ENCODE measurements at places on chromosomes 1 and 21.

DNA sequence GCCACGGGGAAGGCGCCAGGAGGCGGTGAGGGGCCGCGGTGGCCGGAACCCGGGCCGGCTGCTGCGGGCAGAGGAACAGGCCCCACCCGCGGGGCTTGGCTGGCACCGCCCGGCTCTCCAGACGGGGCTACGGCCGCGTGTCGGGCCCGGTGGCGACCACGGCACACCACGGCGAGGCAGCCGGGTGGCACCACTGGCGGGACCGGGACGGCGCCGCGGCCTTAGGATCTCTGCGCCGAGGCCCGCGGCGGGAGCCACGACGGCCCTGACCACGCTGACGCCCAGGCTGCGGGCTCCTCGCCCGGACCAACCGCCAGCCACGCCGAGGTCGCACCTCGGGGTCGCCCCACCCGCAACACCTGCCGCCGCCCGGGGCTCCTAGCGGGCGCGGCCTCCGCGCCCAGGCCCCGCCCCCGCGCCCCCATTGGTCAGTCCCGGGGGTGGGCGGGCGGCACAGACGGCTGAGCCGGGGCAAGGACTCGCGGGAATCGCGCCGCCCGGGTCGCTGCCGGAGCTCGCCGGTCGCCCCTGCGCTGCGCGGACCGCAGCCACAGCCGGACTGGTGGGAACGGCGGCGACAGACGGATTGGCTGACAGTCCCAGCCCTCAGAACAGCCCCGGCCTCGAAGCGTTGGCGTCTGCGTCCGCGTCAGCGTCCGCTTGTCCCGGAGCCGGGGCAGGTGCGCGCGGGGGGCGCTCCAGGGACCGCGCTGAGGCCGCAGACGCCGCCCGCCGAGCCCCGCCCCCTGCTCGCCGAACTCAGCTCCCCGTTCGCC, at the start of gene BMP8A:
Gene BMP8A (plus strand): TSS at position 491 of the 776 bp plus-strand sequence. CDS start 356 bp downstream, outside the sequence.
- DNase-seq = peak; percentile 61

DNA sequence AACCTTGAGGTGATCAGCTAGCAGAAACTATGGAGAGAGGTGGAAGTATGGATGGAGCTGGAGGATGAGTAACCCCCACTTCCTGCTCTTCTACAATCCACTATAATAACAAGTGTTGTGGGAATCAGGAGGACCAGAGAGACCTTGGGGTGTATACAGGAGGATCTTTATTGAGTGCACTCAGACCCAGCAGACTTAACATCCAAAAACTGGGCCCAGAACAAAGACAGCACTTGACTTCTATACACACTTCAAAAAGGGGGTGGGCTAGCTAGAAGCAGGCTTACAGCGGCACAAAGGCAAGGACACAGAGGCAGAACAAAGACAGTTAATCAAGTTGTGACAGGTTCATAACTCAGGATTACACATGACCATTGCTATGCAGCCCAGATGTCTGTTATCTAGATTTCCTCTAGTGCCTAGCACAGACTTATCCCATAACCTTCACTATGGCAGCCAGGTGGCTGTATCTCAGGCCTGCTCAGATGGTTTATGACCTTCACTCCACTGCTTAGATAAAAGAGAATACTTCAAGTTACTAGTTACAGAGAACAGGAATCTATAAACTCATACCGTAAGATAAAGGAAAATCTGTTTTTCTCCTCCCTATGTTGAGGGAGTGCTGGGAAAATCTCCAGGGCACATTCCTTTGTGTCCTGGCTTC, 36.1 kb upstream of the PADI2 start:
- no peak for DNase-seq

DNA sequence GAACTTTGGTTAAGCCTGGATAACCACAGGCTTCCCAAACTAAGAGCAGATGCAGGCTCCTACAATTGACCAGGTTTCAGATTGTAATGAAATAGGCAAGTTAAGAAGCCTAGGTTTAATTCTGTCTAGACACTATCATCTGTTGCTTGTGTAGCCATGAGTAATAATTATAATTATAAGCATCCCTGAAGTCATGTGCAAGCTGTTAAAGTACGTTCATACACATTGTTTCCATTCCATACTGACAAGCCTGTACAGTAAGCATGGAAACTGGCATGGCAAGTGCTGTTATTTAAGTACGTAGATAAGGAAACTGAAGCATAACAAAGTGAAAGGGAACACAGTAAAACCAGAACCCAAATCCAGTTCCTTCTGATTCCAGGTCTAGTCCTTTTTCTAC, 557.2 kb upstream of the BEND5 start:
- DNase-seq = no peak

- DNase-seq = no peak
These were observed 175.0 kb downstream of the FOXD2 start for GRCh38 chr1:47612819-47613218.

DNA sequence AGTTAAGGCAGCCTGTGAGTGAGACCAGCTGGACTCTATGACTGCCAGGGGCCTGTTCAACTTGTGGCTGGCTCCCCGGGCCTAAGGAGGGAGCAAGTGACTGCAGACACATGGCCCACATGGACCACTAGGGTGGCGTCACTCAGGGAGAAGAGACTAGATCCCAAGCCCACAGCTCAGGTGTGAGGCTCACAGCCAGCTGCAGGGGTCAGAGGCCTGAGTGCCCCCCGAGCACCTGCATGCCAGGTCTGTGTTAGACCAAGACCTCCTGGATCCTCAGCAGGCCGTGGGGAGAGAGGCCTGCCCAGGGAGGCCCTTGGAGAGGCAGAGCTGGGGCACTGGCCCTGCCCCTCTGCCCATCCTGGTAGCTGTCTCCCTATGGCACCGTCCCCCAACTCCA, 142.4 kb upstream of the RUNX3 start:
- DNase-seq = no peak

DNA sequence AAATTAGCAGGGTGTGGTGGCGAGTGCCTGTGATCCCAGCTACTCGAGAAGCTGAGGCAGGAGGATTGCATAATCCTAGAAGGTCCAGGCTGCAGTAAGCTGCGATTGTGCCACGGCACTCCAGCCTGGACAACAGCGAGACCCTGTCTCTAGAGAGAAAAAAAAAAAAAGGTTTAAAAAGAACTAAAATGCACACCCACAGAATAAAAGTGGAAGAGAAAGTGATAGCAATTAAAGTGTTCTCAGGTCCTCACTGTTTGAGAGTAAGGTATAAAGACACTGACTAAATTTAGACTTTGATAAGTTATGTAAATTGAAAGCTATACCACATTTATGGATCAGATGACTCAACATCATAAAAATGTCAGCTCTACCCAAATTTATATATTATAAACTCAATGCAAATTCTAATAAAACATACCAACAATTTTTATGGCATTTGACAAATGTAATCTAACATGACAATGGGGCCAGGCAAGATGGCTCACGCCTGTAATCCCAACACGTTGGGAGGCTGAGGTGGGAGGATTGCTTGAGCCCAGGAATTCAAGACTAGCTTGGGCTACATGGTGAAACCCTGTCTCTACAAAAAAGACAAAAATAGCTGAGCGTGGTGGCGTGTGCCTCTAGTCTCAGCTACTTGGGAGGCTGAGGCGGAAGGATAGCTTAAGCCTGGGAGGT, 11.8 kb downstream of the ZBTB17 start:
- no peak for DNase-seq

DNA sequence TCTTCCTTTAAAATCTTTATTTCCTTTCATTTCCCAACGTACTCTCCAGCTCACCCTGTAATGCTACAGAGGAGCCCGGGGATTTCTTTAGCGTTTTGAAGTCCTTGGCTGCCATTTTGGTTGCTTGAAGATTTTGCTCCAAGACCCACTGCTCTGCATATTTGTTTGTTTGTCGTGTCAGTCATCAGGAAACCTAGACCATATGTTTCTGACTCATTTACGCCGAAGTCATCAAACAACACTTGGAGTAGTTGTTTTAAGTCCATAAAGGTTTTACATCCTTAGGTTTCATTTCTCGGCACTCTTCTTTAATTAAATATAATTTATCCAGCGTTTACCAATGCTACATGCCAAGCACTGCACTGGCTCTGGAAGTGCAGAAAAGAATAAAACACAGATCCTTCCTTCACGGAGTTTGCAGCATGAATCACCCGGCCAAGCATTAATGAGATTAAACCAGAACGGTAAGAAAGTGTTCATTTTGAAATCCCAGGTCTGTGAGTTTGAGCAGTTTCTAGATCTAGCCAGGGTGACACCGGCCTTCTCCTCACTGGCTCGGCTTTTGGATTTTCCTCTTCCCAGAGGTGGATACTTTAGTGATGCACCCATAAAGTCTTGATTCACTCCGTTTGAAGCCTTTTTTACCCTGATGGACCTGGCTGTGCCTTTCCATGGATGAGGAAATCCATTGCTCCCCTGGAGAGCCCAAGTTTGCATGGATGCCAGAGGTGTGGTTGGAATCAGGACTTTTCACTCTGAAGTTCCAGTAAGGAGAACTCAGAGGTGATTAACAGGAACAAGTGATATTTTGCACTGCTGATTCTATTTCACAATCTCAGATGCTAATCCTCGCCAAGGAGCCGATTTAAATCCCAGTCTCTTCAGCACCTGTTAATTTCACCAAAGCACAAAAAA, 109.3 kb downstream of the KAZN start:
- no peak for DNase-seq

- DNase-seq = no peak
These were observed 1.3 kb upstream of the ATP6V1G3 start for GRCh38 chr1:198541737-198542136.

- no peak for DNase-seq
These were observed 9.6 kb upstream of the TFF1 start for GRCh38 chr21:42375966-42376337.

- DNase-seq = no peak
These were observed 28.4 kb upstream of the CD2 start for GRCh38 chr1:116725798-116726197.

DNA sequence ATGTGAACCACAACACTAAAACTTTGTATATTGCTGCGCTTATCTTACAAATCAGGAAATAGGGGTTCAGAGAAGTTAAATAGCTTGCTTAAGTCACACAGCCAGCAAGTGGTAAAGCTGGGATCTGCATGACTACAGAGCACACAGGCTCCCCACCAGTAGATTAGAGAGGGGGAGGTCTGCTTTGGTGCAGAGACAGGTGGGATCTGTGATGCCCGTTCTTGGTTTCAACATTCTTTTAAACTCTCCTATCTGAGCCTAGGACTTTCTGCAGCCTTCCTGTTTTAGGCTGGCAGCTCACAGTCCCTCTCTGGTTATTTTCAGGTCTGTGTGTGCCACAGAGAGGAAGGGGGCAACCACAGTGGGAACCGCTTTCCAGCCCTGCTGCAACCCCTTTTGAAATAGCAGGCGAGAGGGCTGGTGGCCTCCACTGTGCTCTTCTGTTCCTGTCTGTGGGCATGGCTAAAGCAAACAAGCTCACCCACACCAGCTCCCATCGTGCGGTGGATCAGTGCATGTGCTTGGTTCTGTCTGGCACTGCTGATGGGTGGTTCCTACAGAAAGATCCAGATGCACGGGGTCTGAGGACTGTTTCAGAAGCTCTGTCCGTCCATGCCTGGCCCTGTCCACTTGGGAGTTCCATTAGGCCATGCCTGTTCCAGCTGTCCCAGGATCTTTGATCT, 1.7 kb upstream of the IL6R start:
- no peak for DNase-seq

DNA sequence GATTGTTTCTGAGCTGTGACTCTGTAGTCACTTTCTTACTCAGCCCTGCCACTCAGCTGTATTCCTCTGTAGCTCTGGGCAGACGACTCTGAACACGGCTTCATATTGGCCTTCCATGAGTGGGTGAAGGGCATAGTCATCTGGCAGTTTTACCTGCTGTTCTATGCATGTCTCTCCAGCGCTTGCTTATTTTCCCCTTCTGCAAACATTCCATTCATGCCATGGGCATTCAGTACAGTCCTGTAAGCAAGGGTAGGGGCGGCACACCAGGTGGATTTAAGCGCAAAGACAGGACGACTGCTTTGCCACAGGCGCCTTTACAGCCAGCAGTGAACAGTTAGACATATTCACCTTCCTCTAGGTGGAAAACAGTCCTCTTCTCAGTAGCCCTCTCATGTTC, 4.4 kb upstream of the WDR26 start:
- DNase-seq = no peak

GRCh38 chr21:27061770-27062169, 94.9 kb upstream of the ADAMTS5 start:
- DNase-seq = no peak

DNA sequence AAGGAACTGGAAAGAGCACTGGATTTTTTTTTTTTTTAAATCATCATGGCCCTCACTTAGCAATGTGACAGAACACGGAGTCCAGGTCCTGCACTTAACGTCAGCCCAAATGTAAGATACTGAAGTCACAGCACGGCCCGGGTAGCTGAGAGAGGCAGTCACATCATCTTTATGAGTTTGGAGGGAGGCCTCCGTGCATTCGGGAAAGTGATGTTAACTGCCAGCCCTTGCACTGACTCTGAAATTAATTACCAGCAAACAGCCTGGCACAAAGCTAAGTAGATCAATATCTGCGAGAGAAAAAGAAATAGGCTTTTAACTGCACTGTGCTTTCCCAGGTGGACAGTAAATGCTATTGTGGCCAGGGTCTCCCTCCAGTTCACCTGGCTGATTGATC, 109.5 kb upstream of the ADAR start:
- no peak for DNase-seq

DNA sequence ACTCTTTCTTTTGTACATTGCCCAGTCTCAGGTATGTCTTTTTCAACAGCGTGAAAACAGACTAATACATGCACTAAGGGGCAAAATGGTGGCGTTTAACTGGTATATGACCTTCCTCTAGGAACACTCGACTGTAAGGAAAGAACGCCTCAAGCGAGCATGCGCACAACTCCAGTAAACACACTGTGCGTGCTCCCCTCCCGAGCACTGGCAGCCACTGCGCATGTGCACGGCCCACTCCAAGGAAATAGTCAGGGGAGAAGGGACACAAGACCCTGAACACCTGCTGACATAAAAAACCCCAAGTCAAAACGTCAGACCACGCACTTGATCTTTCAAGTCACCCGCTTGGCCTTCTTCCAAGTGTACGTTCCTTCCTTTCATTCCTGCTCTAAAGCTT, 173.5 kb downstream of the NPHP4 start:
- DNase-seq = no peak

- no peak for DNase-seq
These were observed 348.7 kb downstream of the PCP4 start for GRCh38 chr21:40215941-40216340.

GRCh38 chr1:159188375-159188788, 16.3 kb upstream of the ACKR1 start:
- no peak for DNase-seq

- no peak for DNase-seq
These were observed 615.2 kb downstream of the PLA2G4A start for GRCh38 chr1:187443939-187444338.
